ENCODE measurements at places on chromosomes 3 and 15. TPM values are rescaled to one million over a fixed set of nuclear protein-coding genes. Genes with fewer than 3 reads are reported as not detected.

Gene LCTL
- not detected for polyA plus RNA-seq

Gene NTRK3
- polyA plus RNA-seq = 0.25 TPM

Gene EFCC1
- 3.4 TPM for polyA plus RNA-seq

Gene EXD1
- not detected for polyA plus RNA-seq

Gene SAMMSON
- 0.78 TPM for polyA plus RNA-seq

Gene IGSF10
- 0.15 TPM for polyA plus RNA-seq

Gene IL16
- polyA plus RNA-seq = 5.8 TPM

Gene PLSCR2
- 0.20 TPM for polyA plus RNA-seq

Gene ZNF620
- 1.0 TPM for polyA plus RNA-seq

Gene UROC1
- not detected for polyA plus RNA-seq

Gene ACSBG1
- 0.15 TPM for polyA plus RNA-seq

Gene C3orf80
- polyA plus RNA-seq = 0.31 TPM

Gene TASOR
- polyA plus RNA-seq = 17.0 TPM

Gene NOX5
- under 0.01 TPM for polyA plus RNA-seq

Gene ARHGEF26
- polyA plus RNA-seq = 6.4 TPM

Gene OR4M2
- polyA plus RNA-seq = not detected

Gene CLDN16
- not detected for polyA plus RNA-seq

Gene ITIH1
- not detected for polyA plus RNA-seq

Gene BSN
- polyA plus RNA-seq = 0.03 TPM

Gene QTRT2
- 4.8 TPM for polyA plus RNA-seq

Gene TRIM59
- 0.68 TPM for polyA plus RNA-seq

Gene STOML1
- polyA plus RNA-seq = 9.6 TPM

Gene GHSR
- not detected for polyA plus RNA-seq

Gene IL5RA
- 0.19 TPM for polyA plus RNA-seq

Gene B3GALNT1
- polyA plus RNA-seq = 3.2 TPM

Gene PLSCR5
- not detected for polyA plus RNA-seq

Gene FAM43A
- polyA plus RNA-seq = 3.0 TPM

Gene RNF13
- 35.1 TPM for polyA plus RNA-seq

Gene GPR160
- 68.4 TPM for polyA plus RNA-seq

Gene SI
- not detected for polyA plus RNA-seq

Gene UBL7
- polyA plus RNA-seq = 38.5 TPM

Gene PLCH1
- polyA plus RNA-seq = 0.85 TPM

Measured in stomach (tissue), 19 donors.